Skeletal muscle cell (primary cell): ENCODE measurements at places on chromosomes 2 and 18.

GRCh38 chr2:10427618-10427949 lies 20.5 kb downstream of the ODC1 start:
- DNase-seq: no peak

DNA sequence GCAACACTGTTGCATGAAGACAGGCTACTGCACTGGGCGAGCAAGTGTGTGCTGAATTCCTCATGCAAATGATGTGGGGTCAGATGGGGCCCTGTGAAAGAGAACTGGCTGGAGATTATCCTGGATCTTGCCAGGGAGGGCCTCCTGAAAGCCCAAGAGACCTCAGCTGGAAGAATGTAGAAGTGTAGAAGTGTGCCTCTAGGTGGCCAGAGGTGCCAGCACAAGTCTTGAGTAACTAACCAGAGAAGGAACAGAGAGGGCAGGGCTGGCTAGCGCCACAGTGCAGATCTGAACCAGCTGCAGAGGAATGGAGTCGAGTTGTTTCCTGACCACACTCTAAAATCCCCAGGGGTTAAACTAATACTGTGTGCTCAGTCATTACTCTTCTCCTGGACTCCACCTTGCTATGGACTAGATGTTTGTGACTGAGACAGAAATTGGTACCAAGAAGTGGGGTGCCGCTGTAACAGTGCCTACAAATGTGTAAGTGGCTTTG lies 399.3 kb downstream of the LRATD1 start:
- no peak for DNase-seq

DNA sequence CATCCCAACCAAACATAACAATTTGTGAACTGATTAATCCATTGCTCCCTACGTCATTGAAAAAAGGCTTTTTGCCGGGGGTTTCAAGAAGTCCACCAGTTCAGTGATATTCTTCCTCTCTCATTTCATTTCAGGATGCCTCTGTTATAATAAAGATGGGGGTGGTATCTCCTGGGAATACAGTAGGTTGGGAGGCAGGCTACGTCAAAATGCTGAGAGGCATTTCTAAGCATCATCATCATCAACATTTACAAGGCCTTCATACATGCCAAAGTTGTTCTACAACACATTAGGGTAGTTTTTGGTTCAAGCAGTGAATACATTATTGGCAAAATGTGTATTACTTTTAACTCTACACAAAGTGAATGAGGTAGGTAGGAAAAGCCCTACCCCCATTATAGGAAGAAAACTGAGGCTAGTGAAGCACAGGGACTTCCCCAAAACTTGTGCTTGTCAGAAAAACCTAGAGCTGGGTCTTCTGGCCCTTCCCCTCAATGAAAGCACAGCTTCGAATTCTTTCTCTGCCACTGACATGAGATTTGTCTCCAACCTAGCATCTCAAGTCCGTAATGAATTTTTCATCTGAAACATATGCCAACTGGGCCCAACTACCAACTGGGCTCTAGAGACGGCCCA lies 11.3 kb downstream of the OSR1 start:
- DNase-seq: no peak

DNA sequence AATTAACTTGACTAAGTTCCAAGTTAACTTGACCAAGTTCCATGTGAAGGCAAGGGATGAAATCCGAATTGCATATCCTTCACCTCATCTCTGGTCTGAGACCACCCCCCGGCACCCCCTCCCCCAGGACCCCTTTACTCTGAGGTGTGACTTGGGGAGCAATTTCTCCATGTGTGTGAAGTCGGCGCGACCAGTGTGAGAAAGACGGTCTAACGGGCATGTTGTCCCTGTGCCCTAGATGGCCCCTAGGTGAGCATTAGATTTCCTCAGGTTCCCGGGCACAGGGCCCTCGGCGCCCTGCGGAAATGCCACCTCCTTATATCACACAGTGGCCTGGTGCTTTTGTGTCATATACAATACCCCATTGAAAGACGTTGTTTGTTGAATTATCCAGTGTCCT lies 137.1 kb downstream of the CTIF start:
- DNase-seq: no peak

DNA sequence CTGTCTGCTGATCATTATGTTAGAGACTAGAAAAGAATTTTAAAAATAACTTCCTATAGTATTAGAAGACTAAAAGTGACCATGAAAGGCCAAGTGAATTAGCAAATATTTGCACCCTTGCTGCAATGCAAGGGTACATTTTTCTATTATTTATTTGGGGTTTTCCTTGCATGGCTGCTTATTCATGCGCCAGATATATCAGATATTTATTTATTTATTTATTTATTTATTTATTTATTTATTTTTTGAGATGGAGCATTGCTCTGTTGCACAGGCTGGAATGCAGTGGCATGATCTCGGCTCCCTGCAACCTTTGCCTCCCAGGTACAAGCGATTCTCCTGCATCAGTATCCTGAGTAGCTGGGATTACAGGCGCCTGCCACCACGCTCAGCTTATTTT lies 126.3 kb upstream of the LMAN1 start:
- no peak for DNase-seq

DNA sequence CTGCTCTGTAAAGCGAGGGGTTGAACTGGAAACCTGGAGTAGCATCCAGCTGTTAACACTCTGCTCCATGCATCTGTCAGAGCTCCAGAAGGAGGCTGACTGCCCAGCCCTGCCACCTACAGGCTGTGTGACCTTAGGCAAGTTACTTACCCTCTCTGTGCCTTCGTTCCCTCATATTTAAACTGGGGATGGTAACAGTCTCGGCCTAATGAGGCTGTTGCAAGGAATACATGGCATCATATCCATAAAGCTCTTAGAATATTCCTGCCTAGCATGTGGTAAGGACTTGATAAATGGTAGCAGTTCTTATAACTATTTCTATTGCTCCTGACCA lies 80.6 kb downstream of the LRRFIP1 start:
- DNase-seq: no peak

DNA sequence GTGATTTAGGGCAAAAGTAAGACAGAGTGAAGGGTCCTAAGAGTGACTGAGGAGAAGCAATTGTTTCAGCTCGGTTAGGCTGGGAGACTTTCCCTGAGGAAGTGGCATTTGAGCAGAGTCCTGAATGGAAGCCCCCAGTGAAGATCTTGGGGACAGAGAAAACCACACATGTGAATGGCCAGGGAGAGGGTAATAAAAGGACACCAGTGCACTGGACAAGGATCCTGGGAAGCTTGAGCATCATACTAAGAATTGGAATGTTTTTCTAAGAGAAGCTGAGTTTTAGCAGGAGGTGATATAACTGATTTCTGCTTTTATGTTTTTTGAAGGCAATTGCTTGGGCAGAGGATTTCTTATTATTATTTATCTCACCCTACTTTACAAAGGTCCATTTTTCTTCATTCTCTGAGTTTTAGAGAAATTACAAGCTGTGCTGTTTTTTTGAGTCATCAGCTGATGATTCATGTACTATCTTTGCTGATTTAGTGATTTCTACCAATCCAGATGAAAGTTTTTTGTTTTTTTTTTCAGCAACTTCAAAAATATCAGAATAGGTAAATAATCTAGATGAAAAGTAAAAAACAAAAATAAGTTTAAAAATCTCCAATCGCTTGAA lies 43.5 kb downstream of the MFSD6 start:
- no peak for DNase-seq

DNA sequence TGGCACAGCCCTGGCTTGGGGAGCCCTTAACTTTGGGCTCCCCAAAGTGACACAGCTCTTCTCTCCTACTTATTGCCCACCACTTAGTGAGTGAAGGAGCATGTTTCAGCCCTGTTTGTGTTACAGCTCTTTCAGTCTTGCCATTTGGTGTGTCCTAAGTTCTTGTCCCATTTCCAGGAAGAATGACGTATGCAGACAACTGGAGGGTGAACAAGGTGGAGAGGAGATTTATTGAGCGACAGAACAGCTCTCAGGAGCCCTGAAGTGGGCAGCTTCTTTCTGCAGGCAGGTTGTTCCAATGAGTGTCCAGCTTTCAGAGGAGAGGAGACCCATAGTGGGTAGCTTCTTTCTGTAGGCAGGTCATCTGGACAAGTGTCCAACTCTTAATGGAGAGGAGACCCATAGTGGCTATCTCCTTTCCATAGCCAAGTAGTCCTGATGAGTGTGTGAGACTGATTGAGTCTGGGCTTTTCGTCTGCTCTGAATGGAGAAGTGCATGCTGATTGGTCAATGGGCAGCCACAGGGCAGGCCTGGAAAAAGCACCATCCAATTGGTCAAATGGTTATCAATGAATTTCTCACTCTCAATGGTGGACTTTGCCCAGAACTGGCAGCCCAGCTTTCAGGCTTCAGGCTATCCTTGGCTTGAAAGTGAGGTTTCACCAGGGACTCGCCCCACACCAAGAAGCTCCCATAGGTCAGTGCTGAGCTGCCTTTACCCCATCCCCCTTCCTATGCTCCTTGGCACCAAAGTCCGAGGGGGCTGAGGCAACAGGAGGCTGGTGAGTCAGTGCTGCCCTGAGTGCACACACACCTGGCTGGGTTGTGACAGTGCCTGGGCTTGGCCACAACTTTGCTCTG lies 688.2 kb downstream of the NYAP2 start:
- DNase-seq: no peak

- DNase-seq: no peak
Measured at GRCh38 chr2:20629581-20630171, 21.2 kb downstream of the HS1BP3 start.

- DNase-seq: no peak
Measured at GRCh38 chr2:111638274-111638877, 245.6 kb downstream of the ANAPC1 start.

DNA sequence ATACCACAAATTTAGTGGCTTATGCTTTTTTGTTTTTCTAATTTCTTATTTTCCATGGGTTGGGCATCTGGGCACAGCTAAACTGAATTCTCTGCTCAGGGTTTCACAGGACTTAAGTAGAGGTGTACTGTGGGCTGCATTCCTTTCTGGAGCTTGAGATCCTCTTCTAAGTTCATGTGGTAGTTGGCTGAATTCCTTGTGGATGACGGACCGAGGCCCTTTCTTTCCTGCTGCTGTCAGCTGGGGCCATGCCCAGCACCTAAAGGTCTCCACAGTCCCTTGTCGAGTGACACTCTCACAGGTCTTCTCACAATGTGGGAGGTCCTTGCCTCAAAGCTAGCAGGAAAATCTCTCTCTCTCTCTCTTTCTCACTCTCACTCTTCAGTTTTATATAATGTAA lies 433.5 kb upstream of the LRATD1 start:
- DNase-seq: no peak

DNA sequence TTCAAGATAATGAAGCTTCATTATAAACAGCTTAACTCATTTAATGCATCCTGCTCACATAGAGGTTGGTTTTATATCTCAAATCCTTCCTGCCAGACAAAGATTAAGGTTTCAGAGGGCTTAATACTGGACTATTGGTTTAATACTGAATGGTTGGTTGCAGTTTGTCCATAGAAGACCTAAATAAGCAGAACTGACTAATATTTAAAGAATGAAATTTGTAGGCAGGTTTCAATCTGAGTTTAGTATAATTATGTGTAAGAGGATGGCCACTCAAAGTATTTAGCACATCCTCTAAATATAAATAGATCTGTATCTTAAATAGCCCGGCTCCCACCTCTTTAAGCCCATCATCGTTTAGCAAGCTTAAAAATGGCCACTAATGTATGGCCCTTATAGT lies 92.5 kb downstream of the EPB41L5 start:
- DNase-seq: no peak

DNA sequence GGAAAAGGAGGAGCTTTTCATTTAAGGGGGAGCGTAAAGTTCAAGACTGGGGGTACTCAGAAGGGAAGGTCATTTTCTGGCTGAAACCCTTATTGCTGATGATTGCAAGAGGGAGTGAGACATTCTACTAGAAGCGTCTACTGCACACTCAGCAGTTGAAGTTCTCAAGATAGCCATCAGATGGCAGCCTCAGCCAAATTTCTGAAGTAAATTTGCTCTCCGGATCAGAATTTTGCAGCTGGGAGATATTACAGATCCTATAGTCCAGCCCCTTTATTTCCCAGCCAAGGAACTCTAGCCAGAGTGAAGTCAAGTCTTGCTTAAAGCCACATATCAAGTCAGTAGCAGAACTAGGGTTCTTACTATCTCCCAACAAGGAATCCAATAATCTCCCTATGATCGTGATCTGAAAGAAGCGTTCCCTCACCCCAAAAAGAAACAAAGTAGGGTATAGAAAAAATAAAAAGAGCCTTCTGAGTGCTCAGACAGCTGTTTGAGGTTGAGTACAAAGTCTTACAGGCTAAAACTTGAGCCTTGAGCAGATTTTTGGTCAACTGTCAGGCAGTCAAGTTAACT lies 24.0 kb downstream of the RAX start:
- peak; percentile 49 for DNase-seq

DNA sequence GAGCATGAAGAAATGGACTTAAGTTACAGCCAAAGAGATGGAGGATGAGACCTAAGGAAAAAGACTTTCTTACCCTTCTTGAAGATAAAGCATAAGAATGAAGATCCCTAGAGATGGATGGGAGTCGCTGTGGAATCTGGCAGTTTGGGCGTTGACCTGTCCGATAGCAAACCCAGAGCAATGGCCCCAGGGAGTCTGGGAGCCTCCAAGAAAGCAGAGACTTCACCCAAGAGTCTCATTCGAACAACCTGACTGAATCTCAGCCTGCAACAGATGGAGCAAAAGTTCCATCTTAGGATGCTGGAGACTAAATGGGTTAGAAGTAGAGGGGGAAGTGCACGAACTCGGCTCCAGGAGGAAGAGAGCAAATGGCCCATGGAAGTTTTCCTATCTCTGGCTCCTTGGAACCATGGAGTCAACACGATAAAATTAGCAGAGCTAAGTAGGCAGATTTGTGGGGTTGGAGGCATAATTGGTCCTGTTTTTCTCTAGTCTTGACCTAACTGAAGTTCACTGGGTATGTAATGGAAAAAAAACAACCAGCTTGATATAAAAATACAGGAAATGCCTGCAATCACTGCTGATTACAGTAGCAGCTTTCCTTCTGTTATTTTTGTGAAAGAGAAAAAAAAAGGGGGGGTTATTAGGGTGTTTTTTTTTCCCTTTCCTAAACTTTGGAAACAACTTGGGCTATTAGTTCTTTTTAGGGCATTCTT lies 178.4 kb upstream of the EPAS1 start:
- DNase-seq: no peak

DNA sequence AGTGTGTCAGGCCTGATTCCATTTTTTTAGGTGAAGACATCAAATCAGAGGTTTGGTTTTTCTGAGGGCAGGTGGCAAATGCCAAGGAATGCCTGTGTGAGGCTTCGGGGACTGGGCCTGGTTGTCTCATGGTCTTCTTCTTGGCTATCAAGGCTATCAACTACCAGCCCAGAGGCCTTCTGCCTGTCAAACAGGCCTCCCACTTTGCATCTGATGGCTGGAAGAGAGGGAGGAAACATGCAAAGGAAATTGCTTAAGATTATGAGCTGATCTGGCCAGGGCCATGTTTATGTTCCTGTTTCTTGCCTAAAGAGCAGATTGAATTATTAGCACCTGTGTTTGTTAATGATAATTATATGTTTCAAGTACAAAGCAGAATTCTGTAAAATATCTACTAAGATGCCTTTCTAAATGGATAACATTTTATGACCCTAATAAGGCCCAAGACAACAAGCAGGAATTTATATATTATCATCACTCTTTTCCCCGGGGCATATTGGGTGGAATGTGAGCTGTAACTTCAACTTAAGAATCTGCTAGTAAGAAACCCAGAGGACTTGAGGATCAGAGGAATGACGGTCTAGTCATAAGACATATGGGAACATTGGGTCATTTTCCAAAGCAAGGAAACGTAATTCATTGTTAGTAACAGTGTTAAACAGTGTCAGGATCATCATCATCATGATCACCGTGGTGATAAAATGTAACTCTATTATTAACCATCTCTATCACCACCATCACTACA lies 123.2 kb downstream of the LYPD6B start:
- DNase-seq: no peak
